ENCODE measurements at places on chromosomes 1 and 21. TPM values are rescaled to one million over a fixed set of nuclear protein-coding genes. Genes with fewer than 3 reads are reported as not detected.

S100A7A gene
- not detected for total RNA-seq

AGTRAP gene
- 45.2 TPM for total RNA-seq

GPR161 gene
- 40.3 TPM for total RNA-seq

DNAJC6 gene
- total RNA-seq: 2.5 TPM

ZSCAN20 gene
- 10.5 TPM for total RNA-seq

CD101 gene
- 0.11 TPM for total RNA-seq

FTCD gene
- 0.25 TPM for total RNA-seq

WDR3 gene
- total RNA-seq: 37.4 TPM

SPATA45 gene
- not detected for total RNA-seq

GIPC2 gene
- total RNA-seq: 26.1 TPM

CRP gene
- not detected for total RNA-seq

PPM1J gene
- 0.81 TPM for total RNA-seq

ABCA4 gene
- total RNA-seq: 2.4 TPM

KCNQ4 gene
- total RNA-seq: 0.04 TPM

C1orf94 gene
- total RNA-seq: not detected

ATAD3C gene
- total RNA-seq: 0.20 TPM

LEPROT gene
- 49.1 TPM for total RNA-seq

FRRS1 gene
- 1.4 TPM for total RNA-seq

GJA8 gene
- total RNA-seq: not detected

PDE4B gene
- 53.2 TPM for total RNA-seq

MRPS14 gene
- total RNA-seq: 30.3 TPM

RHD gene
- total RNA-seq: not detected

CRYAA gene
- not detected for total RNA-seq

NBPF15 gene
- 43.6 TPM for total RNA-seq

FAM167B gene
- 5.5 TPM for total RNA-seq

RNU1-4 gene
- under 0.01 TPM for total RNA-seq

SLX9 gene
- 33.6 TPM for total RNA-seq

TMOD4 gene
- total RNA-seq: not detected

TBX15 gene
- total RNA-seq: 0.04 TPM

KIF21B gene
- total RNA-seq: 2.9 TPM

ERICH3 gene
- not detected for total RNA-seq

SLC9C2 gene
- total RNA-seq: not detected

PALMD gene
- total RNA-seq: 71.1 TPM

CD1E gene
- not detected for total RNA-seq

NBPF20 gene
- 2.2 TPM for total RNA-seq

PTPN7 gene
- total RNA-seq: 0.40 TPM

NEXN gene
- total RNA-seq: 4.4 TPM

CELA2A gene
- total RNA-seq: not detected

BRINP2 gene
- not detected for total RNA-seq

EGLN1 gene
- 72.6 TPM for total RNA-seq

RNU1-3 gene
- total RNA-seq: under 0.01 TPM

NUF2 gene
- 18.5 TPM for total RNA-seq

SSU72 gene
- 75.0 TPM for total RNA-seq

C4BPA gene
- total RNA-seq: not detected

CNN3 gene
- 334 TPM for total RNA-seq

RPL11 gene
- total RNA-seq: 1,249 TPM

ORC1 gene
- 8.6 TPM for total RNA-seq

PRAMEF18 gene
- not detected for total RNA-seq

KCNK1 gene
- 0.20 TPM for total RNA-seq

TTC22 gene
- not detected for total RNA-seq

MYBPH gene
- not detected for total RNA-seq

FAM177B gene
- not detected for total RNA-seq

Measured in pulmonary artery endothelial cell (primary cell).